ENCODE measurements at places on chromosomes 5 and 9.

GRCh38 chr5:180519098-180519497 is 24.9 kb downstream of the CNOT6 start:
- no peak for DNase-seq

DNA sequence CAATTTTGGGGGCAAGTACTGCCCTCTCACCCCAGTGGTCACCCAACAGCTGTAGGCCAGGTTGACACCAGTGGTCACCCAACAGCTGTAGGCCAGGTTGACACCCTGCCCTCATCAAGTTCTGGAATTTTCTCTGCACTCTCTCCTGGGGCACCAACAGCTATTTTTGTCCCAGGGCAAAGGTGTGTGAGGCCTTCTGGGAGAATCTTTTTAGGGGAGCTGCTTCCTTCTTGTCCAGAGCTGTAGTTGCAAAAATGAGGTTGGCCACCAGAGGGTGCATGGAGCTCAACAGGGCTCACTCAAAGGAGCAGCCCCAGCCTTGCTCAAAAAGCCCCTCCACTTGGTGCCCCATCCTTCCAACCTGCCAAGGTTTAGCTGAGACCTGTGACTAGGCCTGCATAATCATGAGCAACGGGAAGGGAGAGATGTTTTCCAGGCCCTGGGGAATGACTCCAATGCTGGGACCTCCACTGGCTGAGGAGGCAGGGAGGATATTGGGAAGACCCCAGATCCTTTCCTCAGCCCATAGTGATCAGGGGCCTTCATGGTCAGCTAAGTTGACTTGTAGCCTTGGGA is 10.6 kb upstream of the P4HA2 start:
- DNase-seq = peak; percentile 24

DNA sequence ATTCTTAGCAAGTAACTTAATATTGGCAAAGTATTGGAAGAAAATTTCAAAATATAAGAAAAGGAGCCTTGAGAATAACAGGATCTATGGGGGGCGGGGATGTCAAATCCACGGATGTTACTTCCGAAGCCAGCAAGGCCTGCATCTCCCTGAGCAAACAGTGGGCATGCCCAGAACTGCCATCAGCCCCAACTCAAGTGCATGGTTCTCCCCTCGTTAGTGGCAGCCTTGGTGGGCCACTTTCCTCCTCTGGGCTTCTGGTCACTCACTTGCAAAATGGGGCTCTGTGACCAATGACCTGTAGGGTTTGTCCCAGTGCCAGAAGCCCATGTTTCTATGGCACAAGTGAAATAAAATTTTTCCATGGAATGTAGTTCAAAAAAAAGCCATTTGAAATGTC is 27.2 kb upstream of the MED10 start:
- DNase-seq = no peak

DNA sequence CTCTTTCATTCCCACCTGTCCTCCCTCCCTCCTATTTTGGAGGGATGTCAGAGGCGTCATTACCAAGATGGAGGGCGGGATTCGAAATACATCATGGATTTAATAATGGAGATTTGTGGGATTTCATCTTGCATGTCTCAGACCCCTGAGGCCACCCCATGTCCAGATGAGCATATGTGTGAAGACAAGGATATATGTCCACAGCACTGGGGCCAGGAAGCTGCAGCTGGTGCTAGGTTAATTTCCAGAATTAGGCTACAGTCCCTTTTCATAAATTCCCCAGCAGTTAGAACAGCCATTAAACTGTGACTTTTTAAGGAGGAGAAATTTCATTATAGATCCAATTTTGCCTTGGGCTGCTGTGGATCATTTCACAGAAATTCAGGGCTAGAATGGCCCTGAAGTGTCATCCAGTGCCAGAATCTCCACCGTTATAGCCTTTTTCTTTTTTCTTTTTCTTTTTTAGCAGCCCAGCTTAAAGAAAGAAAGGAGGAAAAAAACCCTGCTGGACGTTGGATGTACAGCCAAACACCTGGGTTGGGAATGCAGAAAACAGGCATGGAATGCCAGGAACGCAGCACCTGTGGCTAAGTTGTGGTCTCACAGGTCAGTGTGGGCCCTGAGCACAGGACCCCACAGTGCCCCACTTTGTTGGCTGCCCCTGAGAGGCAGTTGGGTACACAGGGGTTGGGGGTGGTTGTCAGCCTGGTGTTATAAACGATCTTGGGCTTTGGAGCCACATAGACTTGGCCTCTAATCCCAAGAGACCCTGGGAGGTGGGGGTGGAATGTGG is 50.2 kb upstream of the CXCL14 start:
- DNase-seq = no peak

DNA sequence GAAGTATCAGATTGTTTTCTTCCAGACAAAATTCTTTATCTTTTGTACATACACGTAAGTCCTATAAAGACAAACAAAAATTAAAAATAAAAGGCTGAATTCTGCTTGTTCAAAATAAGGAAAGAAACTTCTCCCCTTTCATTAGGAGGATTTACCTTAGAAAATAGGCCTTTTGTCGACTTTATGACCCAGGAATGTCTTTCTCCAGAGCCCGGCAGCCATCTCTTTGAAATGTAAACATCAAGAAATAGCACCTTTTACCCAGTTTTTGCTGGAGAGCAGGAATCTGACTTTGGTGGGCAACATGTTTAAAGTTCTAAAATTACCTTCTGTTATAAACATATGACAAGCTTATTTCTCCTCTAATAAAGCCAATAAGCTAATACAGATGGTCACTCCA is 373.0 kb upstream of the FTMT start:
- DNase-seq = no peak

DNA sequence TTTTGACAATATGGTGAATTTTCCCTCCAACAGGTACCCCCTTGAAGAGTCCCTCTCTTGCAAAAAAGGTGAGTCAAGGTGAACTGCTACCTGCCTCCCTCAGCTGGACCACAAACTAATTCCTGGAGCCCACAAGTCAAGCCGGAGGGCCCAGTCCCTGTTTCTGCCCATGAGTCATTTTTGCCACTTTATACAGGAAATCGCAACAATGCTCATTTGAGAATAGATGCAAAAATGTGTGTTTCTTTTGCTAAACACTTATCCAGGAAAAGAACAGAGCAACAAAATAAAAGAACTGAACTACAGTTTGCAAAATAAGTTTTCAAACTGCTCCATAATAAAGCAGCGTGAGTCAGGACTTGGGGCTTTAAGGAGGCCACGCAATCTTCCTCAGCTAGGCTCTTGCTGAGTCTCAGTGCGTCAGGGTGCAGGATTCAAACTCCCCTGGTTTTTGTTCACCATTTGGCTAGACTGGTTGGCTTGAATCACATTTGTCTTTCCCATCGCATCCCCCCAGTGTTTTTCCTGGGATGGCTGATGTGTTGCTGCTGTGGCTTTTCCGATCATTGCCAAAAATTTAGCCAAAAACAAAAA is 102.7 kb downstream of the GOLPH3 start:
- no peak for DNase-seq

GRCh38 chr5:103066326-103066725 is 53.6 kb downstream of the GIN1 start:
- DNase-seq = no peak

- DNase-seq = no peak
Observed at GRCh38 chr9:34684145-34684544, 6.9 kb downstream of the CCL19 start.

DNA sequence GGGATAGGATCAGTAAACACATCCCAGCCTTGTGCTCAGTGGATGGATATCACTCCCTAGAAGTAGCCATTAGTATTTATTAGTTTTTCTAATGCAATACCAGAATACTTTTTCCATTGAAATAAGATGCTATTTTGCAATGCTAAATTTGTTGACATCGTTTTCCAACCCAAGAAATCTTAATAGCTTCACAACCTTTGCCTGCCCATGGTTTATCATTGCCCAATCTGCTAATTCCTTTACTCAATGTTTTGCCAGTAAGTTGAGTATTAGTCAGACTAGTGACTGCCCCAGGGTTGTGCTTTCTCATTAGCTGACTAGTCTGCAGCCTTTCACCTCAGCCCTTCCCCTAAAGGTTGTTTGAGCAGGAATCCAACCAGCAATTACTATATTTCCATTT is 62.9 kb downstream of the NREP start:
- no peak for DNase-seq

DNA sequence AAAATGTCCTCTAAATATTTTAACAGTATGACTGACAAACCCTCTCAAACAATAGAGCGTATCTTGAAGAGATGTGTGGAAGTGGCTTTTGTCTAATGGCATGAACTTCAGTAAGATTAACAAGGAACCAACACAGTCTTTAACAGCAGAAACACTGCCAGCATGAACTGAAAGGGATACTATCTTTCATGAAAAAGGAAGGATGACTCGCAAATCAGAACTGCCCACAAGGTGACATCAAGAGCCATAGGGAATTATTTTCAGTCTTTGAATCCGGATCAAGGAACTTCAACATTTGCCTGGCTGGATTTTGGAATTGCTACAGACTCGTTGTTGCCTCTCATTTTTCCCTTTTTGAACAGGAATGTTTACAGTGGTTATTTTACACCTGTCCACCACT is 5.1 kb upstream of the HEXB start:
- DNase-seq = no peak

All from skin of body (tissue), 3 donors.